CD4-positive, alpha-beta T cell treated with Interferon gamma for 1 hour (primary cell): ENCODE measurements at places on chromosomes 2 and 18.

- no peak for DNase-seq
These were observed 160.9 kb upstream of the EPC2 start for GRCh38 chr2:148483665-148484064.

DNA sequence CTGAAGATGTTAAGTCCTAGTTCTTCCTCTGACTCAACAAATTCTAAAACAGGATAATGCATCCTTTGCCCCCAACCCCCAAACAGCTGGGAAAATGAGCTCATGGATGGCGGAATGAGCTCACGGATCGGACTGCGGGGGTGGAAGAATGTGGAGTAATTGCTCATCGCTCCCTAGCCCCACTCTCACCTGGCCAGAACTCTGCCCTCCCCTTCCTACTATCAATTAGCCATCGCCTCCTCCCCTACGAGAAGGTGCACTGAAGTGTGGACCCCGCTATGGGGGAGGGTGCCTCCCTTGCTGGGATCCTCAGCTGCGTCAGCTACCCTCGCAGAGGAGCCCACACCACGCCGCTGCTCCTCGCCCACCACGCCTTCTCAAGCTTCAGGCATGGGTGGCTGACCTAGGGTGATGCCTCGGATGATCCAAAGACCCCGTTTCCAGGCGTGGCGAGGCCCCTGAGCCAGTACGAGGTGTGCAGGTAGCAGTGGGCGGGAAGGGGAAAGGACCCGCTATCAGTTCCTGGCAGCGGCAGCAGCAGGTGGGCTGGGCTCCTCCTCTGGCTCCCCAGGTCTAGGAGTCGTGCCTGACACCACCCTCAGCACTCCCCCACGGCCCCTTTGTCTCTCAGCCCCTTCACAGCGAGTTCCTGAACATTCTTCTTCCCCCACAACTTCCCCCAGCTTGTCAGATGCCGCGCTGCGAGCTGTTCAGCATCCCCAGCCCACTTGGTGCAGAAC lies 82.1 kb upstream of the POMC start:
- DNase-seq, result no peak

GRCh38 chr2:158543957-158544356 lies 87.2 kb downstream of the PKP4 start:
- no peak for DNase-seq

GRCh38 chr2:127091148-127091547 lies 15.8 kb downstream of the BIN1 start:
- DNase-seq, result no peak

- no peak for DNase-seq
These were observed 105.2 kb downstream of the CCDC85A start for GRCh38 chr2:56288838-56289580.

GRCh38 chr2:155294358-155294757 lies 595.9 kb downstream of the KCNJ3 start:
- DNase-seq, result no peak

GRCh38 chr2:42316910-42317309 lies 44.1 kb downstream of the COX7A2L start:
- no peak for DNase-seq
